ENCODE measurements at places on chromosomes 1 and 21.

DNA sequence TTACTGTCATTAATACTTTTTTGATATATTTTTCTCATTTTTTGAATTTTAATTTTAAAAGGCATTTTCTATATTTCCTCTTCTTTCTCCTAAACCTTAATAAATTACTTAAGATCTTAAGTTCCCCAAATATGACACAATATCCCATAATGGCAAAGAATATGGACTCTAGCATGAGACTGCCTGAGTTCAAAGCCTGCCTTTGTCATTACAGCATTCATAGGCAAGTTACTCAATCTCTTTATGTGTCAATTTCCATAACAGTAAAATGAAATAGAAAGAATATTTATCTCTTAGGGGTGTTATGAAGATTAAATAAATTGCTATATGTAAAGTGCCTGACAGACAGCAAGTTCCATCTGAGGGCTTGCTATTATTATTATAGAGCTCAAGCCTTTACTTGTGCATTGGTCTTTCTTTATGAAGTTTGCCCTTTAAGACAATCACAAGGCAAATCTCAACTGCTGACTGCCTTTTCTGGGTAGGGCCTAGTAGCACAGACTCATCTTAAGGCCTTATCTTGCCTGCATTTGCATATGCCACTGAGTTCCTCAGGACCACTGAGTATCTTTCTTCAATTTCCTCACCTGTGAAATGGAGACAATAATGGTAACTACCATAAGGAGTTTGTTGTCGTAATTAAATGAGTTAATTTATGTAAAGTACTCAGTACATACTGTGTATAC, 231.0 kb downstream of the NRIP1 start:
- no peak for DNase-seq

DNA sequence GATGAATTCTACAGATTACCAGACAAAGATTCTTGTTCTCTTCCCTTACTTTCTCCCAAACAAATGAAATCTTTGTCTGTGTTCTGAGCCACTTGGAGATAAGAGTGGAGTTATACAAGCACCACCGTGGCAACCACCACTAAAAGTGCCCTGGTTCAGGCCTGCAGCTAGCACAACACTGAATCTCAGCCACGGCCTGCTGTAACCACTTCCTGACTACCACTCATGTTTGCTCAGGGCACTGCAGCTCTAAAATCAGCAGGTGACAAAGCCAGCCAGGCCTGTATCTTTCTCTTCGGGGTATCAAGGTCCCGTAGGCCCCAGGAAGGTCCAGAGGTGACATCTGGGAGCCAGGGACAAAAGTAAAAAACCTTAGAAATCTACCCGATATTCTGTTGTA, 3.2 kb upstream of the OR2T6 start:
- no peak for DNase-seq

DNA sequence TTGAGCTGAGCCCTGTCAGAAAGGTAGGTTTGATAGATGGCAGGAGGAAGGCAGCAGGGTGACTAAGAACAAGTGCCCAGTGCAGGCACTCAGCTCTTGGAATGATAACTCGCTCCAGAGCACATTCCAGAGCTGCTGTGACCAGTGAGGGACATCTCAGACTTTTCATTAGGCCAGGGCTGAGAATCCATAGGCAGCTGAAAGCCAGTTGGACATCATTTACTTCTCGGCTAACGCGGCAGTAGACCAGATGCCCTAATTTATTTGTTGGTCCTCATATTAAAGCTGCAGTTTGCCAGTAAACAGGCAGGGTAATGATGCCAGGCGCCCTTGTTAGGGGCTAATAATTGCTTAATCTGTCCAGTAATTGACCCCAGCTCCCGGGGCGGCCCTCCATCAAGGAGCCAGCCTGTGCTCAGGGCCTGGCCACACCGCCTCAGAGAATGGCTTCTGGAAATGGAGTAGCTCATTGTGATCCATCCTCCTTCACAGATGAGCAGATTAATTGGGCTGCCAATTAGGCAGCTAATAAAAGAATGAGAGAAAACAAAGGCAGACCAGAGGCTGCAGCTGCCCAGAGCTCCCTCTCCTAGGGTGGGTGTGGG, 122.0 kb downstream of the BEND5 start:
- no peak for DNase-seq

GRCh38 chr21:38282921-38283320, 26.1 kb downstream of the KCNJ15 start:
- no peak for DNase-seq

Measured in astrocyte of the spinal cord (primary cell).